ENCODE measurements at places on chromosomes 16 and 17. TPM values are rescaled to one million over a fixed set of nuclear protein-coding genes. Genes with fewer than 3 reads are reported as not detected.

- DNase-seq: no peak
These were observed 39.9 kb upstream of the STH start for GRCh38 chr17:45958994-45959665.

GRCh38 chr16:23452221-23452571 is 793 bp downstream of the COG7 start:
- no peak for DNase-seq

Gene SLC5A10
- not detected for total RNA-seq

Gene ZNF385C
- total RNA-seq: 1.2 TPM

Gene NME3
- total RNA-seq: 56.5 TPM
